Mucosa of descending colon (tissue), 3 donors: ENCODE measurements at places on chromosomes 2 and 18. TPM values are rescaled to one million over a fixed set of nuclear protein-coding genes. Genes with fewer than 3 reads are reported as not detected.

Gene PLCL1
- total RNA-seq = 2.0 TPM

Gene PROC
- total RNA-seq = 3.6 TPM

GRCh38 chr2:217846321-217846743, 156.5 kb downstream of the TNS1 start:
- DNase-seq = no peak

- no peak for DNase-seq
These were observed 62.0 kb downstream of the CACNB4 start for GRCh38 chr2:152036611-152037469.

- no peak for DNase-seq
These were observed 5.4 kb downstream of the ARHGAP28 start for GRCh38 chr18:6734726-6735430.

DNA sequence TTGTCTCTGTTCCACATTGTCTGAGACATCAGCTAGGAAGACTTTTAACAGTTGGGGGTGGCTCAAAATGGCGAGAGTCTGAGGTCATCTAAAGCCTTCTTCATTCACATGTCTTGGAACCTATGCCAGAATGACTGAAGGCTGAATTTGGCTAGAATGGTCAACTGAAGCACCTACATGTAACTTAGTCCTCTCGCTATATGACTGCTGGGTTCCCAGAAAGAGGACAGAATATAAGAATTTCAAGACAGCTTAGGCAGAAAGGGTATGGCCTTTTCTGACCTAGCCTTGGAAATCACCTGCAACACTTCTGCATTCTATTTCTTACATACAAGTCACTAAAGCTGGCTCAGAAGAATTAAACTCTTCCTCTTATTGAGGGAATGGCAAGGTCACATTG, 75.6 kb upstream of the OTX1 start:
- DNase-seq = no peak

DNA sequence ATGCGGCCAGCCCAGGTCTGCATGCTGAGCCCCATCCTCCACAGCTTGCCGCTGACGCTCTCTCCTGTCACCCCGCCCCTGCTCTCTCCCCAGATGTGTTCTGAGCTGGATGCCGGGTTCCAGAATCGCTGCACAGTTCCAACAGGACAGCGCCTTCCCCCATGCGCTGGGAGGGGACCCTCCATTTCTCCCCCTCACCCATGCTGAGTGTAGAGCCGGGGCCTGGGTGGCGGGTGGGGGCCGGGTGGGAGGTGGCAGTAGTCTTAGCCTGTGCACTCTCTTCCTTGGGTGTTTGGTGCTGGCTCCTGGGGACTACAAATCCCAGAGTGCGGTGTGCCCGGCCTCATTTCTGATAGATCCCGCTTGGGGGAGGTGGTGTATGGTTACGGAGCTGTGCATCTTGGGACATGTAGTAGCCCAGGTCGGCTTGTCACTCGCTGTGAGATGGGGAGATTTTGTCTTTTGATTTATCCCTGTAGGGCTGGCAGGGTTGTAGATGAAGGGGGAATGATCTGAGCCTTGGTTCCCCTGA, 6.8 kb downstream of the DNAJB2 start:
- no peak for DNase-seq

Gene SAP130
- 29.8 TPM for total RNA-seq

DNA sequence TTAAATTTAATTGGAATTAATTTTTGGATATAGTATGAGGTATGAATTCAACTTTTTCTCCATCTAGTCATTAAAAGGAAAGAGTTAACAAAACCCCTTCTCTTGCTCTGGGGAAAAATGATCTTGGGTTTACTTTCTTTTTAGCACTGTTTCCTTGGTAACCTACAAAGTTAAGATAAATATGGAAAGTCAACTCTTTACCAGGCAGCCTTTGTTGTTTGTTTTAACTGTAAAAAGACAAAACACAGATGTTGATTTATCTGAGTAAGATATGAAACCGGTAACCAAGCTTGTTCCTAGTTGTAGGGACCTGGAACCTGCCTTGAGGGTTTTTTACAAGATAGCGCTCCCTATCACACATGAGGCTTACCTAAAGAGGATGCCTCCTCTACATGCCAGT, 10.1 kb upstream of the SANBR start:
- DNase-seq = no peak

DNA sequence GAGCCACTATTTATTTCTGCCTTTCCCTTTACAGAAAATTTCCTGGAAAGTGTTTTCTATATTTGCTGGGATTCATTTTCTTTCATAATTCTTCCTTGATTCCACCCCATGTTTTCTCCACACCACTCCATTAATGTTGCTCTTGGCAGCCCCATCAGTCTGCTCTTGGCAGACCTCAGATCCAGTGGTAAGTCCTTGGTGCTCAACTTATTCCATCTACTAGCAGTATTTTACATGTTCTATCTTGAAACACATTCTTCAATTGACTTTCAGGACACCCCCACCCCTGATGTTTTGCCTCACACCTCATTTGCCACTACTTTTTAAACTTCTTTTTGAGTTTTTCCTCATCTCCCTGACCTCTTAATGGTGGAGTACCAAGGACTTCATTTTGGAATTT, 65.0 kb downstream of the HNMT start:
- no peak for DNase-seq

DNA sequence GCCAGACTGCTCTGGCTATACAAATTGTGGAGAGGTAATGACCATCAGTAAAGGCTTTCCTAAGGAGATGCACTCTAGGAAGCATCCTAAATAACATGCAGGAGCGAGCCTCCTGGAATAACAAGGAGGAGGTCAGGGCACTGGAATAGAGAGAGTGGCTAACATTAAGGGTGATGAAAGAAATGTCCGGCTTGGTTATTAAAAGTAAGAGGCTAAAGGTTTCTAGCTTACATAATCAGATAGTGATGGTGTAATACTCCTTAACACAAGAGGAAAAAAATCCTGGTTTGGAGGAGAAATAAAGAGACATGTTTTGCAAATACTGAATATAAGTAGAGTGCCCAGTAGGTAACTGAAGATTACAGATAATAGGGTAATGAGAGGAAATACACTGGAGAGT, 365.7 kb downstream of the ZEB2 start:
- no peak for DNase-seq

- DNase-seq = no peak
These were observed 647.8 kb downstream of the SATB2 start for GRCh38 chr2:198809976-198810375.

- DNase-seq = no peak
These were observed 63.3 kb downstream of the FBXO15 start for GRCh38 chr18:74084184-74084855.

DNA sequence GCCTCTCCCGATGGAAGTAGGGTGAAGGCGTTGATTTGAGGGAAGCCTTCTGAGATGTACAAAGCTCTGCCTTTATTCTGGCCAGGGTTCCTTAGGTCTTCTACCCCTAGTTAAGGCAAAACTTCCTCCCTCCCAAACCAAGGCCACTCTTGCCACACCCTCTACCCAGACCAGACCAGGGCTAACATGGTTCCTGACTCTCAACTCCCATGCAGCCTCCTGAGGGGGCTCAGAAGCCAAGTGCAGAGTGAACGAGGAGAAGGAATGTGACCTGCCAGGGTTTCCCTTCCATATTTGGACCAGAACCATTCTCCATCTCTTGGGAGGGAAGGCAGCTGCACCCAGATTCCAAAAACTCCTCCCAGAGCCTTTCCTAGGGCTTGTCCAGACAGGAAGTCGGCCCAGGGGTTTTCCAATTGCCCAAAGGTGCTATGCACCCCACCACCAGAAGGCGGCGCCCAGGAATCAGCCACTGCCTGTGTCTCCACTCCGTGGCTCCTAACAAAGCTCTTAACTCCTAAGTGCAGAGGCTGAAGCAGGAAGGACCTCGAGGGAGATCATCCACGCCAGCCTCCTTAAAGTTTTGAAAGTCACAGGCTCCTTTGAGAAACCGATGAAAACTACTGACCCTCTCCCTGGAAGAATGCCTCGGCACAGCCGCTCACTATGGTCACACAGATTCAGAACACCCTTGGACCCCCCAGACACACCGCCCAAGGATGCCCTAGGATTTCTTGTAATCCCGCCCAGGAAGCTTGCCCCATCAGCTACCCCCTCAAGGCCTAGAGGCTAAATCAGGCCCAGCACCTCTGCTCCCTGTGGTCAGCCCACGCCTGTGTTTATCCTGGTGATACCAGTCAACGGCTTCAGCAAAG, 157.8 kb downstream of the SMAD2 start:
- DNase-seq = peak; percentile 83

- DNase-seq = no peak
These were observed 10.3 kb downstream of the TUBB6 start for GRCh38 chr18:12318334-12318697.

GRCh38 chr18:45839414-45840395, 14.2 kb downstream of the SIGLEC15 start:
- no peak for DNase-seq

DNA sequence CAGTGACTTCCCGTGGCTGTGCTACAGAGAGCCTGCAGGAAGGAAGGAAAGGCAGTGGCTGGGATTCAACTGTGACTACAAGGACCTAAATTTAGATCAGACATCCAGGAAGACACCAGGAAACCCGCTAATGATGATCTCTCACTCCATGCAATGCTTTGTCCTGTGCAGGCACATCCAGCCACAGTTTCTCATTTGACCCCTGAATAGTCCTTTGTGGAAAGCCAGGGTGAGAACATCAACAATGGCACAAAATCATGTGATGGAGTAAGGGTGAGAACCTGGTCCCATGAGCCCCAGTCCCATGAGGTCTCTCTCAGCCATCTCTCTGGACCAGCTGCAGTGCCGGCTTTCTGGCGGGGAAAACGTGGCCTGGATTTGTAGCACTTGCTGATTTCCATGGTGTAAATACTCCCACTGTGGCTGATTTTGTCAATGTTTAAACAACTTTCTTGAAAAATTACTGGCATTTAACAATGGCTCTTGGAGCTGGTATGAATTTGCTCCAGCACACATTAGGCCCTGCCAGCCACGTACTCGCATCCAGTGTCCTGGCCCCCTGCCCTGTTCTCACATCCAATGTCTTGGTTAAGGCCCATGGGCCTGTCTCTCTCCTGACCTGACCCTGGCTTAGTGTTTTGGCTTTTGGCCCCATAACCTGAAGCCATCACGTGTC, 159.0 kb upstream of the HAAO start:
- DNase-seq = no peak

Gene BOLL
- not detected for total RNA-seq

Gene MYOM1
- total RNA-seq = 5.5 TPM

Gene SPATA3
- total RNA-seq = not detected

DNA sequence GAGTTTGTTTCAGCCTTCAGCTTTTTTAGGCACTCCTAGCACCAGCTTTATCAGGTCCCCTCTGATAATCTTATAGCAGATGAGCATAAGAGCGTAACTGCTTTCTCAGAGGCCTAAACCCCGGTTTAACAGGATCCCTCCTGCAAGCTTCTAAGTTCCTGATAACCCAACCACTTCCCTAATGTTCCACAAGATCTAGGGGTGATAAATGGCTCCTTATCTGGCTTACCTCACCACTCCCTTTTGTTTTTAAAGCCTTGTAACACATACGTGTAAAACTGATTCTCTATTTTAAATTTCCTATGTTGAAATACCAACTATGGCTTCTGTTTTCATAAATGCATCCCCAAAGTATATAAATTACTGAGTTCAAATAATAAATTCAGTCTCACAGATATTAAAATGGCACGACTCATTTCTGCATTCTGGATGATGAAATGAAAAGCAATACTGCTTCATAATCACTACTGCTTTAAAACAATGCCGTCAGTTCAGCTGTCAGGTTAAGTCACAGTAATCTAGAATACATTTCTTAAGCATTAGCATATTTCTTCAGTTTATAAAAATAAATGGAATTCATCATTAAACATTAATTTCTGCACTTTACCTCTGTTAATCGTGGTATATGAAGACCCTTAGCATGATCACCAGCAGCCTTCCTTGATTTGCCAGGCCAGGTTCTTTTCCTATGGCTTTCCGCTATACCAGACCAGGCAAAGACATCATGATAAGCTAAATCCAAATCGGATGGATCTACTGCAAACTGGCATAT, 126.3 kb downstream of the C2orf74 start:
- peak; percentile 38 for DNase-seq

- DNase-seq = no peak
These were observed 140.0 kb downstream of the ZEB2 start for GRCh38 chr2:144379851-144380311.

Gene EVX2
- total RNA-seq = 0.12 TPM

Gene SH3RF3
- 3.0 TPM for total RNA-seq

- no peak for DNase-seq
These were observed 104.4 kb upstream of the CDC42EP3 start for GRCh38 chr2:37775908-37776250.

- DNase-seq = no peak
These were observed 45.2 kb upstream of the NEUROD1 start for GRCh38 chr2:181725476-181725875.

GRCh38 chr2:36702781-36703180, 6.3 kb downstream of the VIT start:
- DNase-seq = no peak

DNA sequence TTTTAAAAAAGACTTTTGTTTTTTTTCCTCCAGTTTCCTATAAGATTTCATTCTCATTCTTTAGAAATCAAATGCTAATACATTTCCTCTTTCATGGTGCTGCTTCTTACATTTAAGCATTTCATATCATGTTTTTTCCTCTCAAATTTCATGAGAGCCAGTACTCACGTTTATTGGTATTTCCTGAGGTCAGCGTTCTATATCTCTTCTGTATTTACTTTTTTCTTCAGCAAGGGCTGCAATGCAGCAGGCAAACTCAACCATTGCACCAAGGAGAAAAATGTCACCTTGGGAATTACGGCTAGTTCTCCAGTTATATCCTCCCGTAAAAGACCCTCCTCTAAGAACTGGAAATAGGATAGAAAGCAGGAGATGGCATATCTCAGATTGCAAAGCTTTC, 32.4 kb downstream of the UPP2 start:
- DNase-seq = no peak

DNA sequence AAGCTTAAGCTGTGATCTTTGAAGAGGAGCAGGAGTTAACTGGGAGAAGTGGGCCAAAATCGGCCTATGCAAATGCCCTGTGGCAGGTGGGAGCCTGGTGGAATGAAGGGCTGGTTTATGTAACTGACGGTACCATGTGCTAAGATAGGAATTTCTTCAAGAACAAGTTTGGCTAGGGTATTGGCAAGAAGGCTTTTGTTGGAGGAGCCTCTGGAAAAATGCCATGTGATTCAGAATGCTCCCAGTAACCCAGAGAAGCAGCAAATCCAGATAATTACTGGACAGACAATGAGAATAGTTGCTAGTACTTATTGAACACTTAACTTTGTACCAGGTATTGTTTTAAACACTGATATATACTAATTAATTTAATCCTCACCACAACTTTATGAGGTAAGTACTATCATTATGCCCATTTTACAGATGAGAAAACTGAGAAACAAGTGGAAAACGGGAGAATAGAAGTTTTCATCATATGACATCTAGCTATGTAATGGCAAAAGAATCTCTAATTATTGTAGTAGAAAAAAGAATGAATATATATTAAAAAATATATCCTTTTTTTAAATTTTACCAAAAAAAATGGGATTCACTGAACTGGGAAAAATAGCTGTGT, 9.1 kb upstream of the FAM124B start:
- DNase-seq = no peak

- DNase-seq = no peak
These were observed 2.6 kb upstream of the STON1 start for GRCh38 chr2:48527226-48527885.

Gene SERPINB12
- total RNA-seq = not detected

GRCh38 chr18:2985628-2986027, 27.3 kb downstream of the LPIN2 start:
- no peak for DNase-seq
